Urinary bladder (tissue), 4 donors: ENCODE measurements at places on chromosomes 13 and 19. TPM values are rescaled to one million over a fixed set of nuclear protein-coding genes. Genes with fewer than 3 reads are reported as not detected.

Gene DIRAS1
- 3.2 TPM for total RNA-seq

Gene TMC4
- total RNA-seq: 15.4 TPM

Gene DLL3
- total RNA-seq: not detected

Gene POSTN
- 1,032 TPM for total RNA-seq

Gene TEX26
- 0.16 TPM for total RNA-seq

Gene TNFSF9
- 0.53 TPM for total RNA-seq

Gene TTYH1
- 3.6 TPM for total RNA-seq

Gene CEBPA
- 10.4 TPM for total RNA-seq

Gene PCDH9
- total RNA-seq: 28.2 TPM

Gene RFPL4A
- total RNA-seq: 0.58 TPM

Gene SIGLEC9
- total RNA-seq: 1.4 TPM

Gene GDF15
- total RNA-seq: 12.5 TPM

Gene LILRA2
- 0.95 TPM for total RNA-seq

Gene SMIM17
- total RNA-seq: 1.8 TPM

Gene PDX1
- total RNA-seq: not detected

Gene EPS8L1
- 3.0 TPM for total RNA-seq

Gene PINLYP
- 11.4 TPM for total RNA-seq

Gene ACOD1
- not detected for total RNA-seq

Gene NPAS1
- 0.16 TPM for total RNA-seq

Gene EML2
- total RNA-seq: 16.9 TPM

Gene GRIK5
- total RNA-seq: 2.5 TPM

Gene TPTE2
- 0.16 TPM for total RNA-seq

Gene C13orf42
- not detected for total RNA-seq

Gene ADGRE3
- 0.16 TPM for total RNA-seq

Gene FSTL3
- total RNA-seq: 23.3 TPM

Gene SBSN
- total RNA-seq: not detected

Gene ZNF816
- 27.4 TPM for total RNA-seq

Gene IGFLR1
- total RNA-seq: 0.53 TPM

Gene KASH5
- not detected for total RNA-seq

Gene NXNL1
- not detected for total RNA-seq

Gene ZNF132
- total RNA-seq: 11.9 TPM

Gene CRB3
- total RNA-seq: 4.4 TPM

Gene FBXO27
- total RNA-seq: 2.9 TPM

Gene GRK1
- 0.05 TPM for total RNA-seq

Gene HNRNPM
- 63.7 TPM for total RNA-seq

Gene HSPB6
- 25.4 TPM for total RNA-seq

Gene PRTN3
- total RNA-seq: 0.26 TPM

Gene ZSCAN1
- total RNA-seq: not detected

Gene IGFL1
- total RNA-seq: not detected

Gene KLK14
- total RNA-seq: not detected

Gene PLPPR3
- 2.1 TPM for total RNA-seq

Gene ZNF577
- total RNA-seq: 26.8 TPM

Gene LHFPL6
- 84.3 TPM for total RNA-seq

Gene TMEM86B
- total RNA-seq: 0.79 TPM

Gene NDFIP2
- total RNA-seq: 49.3 TPM

Gene COL5A3
- 19.6 TPM for total RNA-seq

Gene SLC17A7
- total RNA-seq: 0.85 TPM

Gene PSG11
- not detected for total RNA-seq

Gene CEACAM5
- not detected for total RNA-seq

Gene ATP8A2
- total RNA-seq: 1.4 TPM

Gene CCDC169
- total RNA-seq: 7.0 TPM

Gene PODNL1
- total RNA-seq: 0.21 TPM

Gene FCAR
- total RNA-seq: not detected

Gene LIG4
- 14.6 TPM for total RNA-seq

Gene MEGF8
- total RNA-seq: 14.7 TPM

Gene ACP5
- total RNA-seq: 1.1 TPM

Gene ZNF69
- total RNA-seq: 26.5 TPM

Gene SIGLECL1
- total RNA-seq: not detected
